ENCODE measurements at places on chromosomes 3 and 15.

- DNase-seq: no peak
Measured at GRCh38 chr3:30628205-30628900, 22.0 kb downstream of the TGFBR2 start.

GRCh38 chr15:99582508-99582960 lies 16.8 kb downstream of the MEF2A start:
- no peak for DNase-seq

GRCh38 chr15:33581032-33581431 lies 270.3 kb downstream of the RYR3 start:
- no peak for DNase-seq

GRCh38 chr3:196654735-196655090 lies 15.2 kb downstream of the NRROS start:
- DNase-seq: no peak

GRCh38 chr15:57820119-57820518 lies 113.6 kb downstream of the POLR2M start:
- DNase-seq: no peak

GRCh38 chr3:67647390-67647878 lies 7.0 kb downstream of the SUCLG2 start:
- DNase-seq: no peak

- no peak for DNase-seq
Measured at GRCh38 chr3:179955809-179956208, 80.9 kb downstream of the PEX5L start.

DNA sequence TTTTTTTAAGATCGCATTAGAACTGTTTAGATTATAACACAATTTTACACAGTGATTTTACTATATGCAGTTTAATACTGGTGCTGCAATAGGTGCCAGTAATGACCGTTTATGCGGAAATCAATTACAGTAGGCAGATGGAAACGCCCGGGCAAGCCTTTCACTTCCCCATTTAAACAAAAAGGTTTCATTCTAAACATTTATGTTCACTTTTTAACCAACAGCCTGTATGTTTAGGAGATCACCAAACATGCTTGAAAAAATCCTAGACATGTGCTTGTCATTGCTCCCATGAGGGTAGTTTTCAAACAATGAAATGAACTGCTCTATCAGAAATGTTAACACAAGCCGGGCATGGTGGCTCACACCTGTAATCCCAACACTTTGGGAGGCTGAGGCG lies 2.7 kb downstream of the BNIP2 start:
- DNase-seq: no peak

DNA sequence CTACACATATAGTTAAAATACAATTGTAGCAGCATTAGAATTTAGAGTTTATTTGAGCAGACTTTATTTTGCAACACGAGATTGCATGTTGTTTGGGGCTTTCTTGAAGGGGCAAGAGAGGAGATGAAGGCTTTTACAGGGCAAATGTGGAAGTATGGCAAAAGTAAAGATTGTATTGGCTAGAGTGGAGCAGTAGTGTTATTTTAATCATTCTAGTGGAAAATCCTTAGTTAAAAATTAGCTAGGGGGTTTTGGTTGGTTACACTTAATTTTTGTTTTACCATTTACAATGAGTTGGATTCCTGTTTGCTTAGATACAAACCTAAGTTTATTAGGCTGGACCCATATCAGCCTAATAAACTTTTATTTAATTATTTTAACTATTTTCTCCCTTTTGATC lies 4.6 kb downstream of the OR5H15 start:
- no peak for DNase-seq

DNA sequence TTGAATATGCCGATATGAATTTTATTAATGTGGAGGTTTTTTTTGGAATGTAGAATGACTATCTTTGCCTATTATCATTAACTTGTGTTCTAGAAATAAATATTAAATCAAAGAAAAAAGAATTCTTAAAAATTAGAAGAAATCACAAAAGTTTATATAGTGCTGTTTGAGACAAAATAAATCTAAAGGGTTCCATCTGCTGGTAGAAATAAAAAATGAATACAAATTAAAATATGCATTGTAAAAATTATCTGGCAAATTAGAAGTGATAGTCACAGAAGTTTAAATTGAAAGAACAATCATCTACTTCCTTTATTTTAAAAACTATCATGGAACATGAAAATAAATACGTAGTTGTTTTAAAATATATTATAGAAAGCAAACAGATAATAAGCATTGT lies 22.7 kb upstream of the ZBTB20 start:
- no peak for DNase-seq

- DNase-seq: no peak
Measured at GRCh38 chr15:66290518-66290917, 2.9 kb upstream of the DIS3L start.

GRCh38 chr15:58393241-58393662 lies 38.5 kb upstream of the LIPC start:
- DNase-seq: no peak

DNA sequence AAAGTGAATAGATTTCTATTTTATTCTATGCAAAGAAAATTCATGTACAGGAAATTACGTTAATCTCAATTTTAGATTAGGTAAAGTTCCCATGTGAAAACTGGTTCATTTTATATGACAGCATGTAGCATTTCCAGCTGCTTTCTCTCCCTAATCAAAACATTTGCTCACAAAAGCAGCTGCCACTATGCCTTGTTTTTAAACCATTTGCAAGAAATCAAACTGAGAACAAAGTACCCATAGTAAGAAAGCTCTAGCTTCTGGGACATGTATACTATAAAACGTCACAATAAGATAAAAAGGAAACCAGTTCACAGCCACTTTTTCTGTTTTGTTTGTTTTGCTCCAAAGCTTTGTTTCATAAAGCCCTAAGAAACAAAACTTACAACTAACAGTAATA lies 5.0 kb upstream of the CRYBG3 start:
- no peak for DNase-seq

DNA sequence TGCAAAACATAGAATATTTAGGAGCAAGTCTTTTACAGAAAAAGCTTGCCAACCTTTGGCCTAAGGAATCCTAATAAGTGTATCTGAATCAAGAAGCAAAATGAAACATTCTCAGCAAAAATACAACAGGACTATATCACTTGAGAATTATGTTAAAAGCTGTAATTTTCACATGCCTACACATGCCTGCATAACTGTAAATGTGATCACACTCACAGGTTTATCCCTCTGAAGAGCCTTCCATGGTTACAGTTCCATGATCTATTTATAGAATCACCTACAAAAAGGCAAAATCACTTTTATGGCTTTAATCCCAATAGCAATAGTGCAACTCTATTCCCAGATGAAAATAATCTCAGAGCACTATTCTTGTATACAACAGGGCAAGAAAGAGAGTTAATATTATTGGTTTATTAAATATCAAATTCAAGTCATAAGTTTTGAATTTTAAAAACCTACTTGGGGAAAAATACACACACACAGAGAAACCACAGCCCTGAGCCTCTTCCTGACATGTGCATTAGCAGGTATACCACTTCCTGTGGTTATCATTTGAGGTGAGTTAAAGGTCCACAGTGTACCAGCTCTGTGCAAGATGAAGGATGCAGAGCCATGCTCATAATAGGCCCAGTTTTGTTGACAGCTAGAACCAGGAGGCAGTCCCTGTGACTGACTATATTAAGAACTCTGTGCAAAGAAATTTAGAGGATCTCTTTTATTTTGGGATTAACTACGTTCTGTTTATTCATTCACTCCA lies 252.5 kb upstream of the TGFBR2 start:
- DNase-seq: peak; percentile 34

- DNase-seq: no peak
Measured at GRCh38 chr3:172315401-172316091, 132.7 kb downstream of the GHSR start.

DNA sequence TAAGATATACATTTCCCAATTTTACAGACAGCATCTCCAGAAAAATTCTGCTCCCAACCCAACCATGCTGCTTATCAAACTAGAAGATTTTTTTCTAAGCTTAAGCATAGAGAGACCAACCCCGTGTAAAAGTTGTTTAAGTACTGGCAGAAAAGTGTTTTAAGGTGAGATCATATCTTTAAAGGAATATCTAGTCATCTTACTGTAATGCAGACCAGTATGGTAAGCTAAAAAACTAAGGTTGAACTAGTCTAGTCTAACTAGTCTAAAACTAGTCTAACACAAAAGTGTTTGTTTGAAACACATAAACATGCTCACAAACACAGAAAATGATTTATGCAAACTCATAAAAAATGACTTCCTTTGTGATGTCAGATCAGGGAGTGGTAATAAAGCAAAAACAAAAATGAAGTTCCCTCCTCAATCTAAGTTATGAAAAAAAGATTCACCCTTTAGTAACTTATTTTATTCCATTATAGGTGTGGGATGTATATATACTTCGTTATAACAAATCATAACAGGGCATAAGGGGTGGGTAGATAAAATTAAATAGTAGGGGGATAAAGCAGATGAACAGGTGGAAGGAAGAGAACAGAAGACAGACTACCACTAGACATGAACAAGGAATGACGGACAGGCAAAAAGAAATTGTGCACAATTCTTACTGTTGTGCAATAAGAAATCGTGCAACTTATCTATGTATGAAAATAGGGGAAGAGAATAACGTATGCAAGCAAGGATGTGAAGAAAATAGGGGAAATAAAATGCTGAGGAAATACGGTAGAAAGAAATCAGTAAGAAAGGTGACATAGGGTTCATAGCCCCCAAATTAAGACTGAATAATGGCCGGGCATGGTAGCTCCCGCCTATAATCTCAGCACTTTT lies 10.0 kb downstream of the MYO5A start:
- no peak for DNase-seq

GRCh38 chr3:84586427-84586826 lies 372.4 kb upstream of the CADM2 start:
- DNase-seq: no peak

DNA sequence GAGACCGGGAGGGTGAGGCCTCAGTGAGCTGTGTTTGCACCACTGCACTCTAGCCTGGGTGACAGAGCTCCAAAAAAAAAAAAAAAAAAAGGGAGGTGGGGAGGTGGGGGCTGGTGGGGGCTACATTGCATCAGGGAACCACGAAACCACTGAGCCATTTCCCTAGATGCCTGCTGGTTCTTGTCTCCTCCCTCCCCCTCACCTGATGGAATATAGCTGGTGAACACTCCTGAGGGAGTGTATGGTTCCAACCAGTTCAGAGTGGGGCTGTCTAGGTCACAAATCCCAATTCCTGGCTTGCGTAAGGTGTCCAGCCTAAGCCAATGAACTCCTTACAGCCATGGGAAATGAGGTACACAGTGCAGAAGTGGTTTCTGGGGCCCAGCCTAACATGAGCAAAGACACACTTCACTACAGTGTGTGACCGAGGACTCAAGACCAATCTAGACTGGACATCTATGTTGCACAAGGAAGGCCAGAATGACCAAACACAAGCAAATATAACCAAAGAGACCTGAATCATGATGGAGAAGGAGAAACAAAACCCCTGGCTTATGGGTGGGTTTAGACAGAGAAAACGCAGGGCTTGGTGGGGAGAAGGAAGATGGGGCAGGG lies 39.1 kb upstream of the OSBPL11 start:
- DNase-seq: no peak

GRCh38 chr3:184603151-184604030 lies 41.8 kb downstream of the EPHB3 start:
- no peak for DNase-seq

- DNase-seq: no peak
Measured at GRCh38 chr3:66297900-66298299, 77.1 kb downstream of the SLC25A26 start.

- no peak for DNase-seq
Measured at GRCh38 chr15:101391981-101392640, 97.1 kb upstream of the SNRPA1 start.

DNA sequence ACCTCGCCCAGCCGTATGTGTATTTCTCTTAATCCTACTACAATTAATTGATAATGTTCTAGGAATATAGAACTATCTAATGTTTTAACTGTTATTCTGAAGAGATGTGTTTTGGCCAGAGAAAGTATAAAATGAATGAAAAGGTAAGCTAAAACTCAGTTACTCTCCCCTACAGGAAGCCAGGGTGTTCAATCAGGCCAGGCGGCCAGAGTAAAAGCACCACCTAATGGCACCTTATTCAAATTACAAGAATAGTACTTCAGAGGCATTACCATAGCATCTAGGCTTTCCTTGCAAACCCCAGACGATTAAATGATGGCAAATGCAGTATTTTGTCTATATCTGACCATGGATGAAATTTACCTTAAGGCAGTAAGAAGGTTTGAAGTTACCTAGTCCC lies 10.4 kb downstream of the SLC12A8 start:
- DNase-seq: no peak

GRCh38 chr3:184172681-184173373 lies 1.8 kb upstream of the AP2M1 start:
- DNase-seq: no peak

- DNase-seq: no peak
Measured at GRCh38 chr3:150737874-150738679, 24.9 kb downstream of the SIAH2 start.

- DNase-seq: no peak
Measured at GRCh38 chr3:185200639-185201038, 47.8 kb upstream of the C3orf70 start.

DNA sequence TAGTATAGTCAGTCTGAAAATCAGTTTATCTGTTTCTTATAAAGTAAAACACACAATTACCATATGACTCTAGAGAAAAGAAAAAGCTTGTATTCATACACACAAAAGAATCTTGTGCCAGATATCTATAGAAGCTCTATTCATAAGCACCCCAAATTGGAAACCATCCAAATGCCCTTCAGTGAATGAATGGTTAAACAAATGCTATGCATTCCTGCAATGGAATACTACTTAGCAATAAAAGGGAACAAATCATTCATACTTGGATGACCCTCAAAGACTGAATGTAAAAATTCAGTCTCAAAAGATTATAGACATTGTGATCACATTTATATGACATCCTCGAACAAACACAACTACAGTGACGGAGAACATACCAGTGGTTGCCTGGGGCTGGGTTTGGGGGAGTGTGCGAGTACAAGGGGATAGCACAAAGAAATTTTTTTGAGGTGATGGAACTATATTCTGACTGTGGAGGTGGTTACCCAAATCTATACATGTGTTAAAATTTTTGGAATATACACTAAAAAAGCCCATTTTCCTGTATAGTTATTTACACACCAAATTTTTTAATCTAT lies 680.6 kb downstream of the NTRK3 start:
- no peak for DNase-seq

- no peak for DNase-seq
Measured at GRCh38 chr3:1139071-1139470, 46.2 kb downstream of the CNTN6 start.

GRCh38 chr3:13568515-13569028 lies 19.6 kb downstream of the FBLN2 start:
- no peak for DNase-seq

DNA sequence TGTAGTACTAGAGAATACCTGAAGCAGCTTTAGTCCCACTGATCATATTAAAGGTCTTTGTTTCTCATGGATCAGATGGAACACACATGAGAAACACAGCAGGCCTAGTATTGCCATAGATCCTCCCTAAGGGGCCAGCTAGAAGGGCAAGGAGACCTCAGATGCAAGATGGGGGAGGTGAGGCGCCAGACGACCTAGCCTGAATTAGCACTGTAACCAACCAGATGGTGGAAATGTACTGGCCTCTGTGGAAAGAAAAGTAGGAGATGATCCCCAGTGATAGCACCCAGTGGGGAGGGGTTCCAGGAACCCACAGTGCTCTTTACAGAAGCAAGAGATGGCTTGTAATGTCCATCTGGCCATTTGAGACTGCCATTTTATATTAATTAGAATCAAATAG lies 138.2 kb upstream of the ZNF385D start:
- no peak for DNase-seq

Data from effector memory CD4-positive, alpha-beta T cell (primary cell).